Upper lobe of right lung (tissue), 1 donor: ENCODE measurements at places on chromosomes 13 and 19. TPM values are rescaled to one million over a fixed set of nuclear protein-coding genes. Genes with fewer than 3 reads are reported as not detected.

DNA sequence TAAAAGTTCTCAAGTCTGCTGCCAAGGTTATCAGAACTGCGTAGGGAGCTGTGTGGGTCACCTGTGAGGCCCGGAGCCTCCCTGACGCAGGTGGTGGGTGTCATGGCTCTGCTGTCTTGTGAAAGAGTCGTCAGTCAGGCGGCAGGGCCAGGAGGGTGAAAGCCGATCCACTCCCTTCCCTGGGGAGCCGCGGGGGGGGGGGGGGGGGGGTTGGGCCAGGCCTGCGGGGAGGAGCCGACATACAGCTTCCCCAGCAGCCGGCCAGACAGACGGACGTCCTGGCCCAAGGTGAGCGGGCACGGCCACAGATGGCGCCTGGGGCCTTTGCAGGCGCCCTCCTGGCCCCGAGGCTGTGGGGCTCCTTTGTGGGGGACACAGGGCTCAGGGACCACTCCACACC, 12.4 kb downstream of the SBNO2 start:
- no peak overlapping the region for H3K4me3 ChIP-seq
- peaks cover 12% of the 10 kb centered on the region for H3K4me1 ChIP-seq
- H3K36me3 ChIP-seq: peaks cover 2% of the 10 kb centered on the region
- peak overlapping the region; percentile 51 for H3K27ac ChIP-seq
- peak; percentile 88 for DNase-seq

DNA sequence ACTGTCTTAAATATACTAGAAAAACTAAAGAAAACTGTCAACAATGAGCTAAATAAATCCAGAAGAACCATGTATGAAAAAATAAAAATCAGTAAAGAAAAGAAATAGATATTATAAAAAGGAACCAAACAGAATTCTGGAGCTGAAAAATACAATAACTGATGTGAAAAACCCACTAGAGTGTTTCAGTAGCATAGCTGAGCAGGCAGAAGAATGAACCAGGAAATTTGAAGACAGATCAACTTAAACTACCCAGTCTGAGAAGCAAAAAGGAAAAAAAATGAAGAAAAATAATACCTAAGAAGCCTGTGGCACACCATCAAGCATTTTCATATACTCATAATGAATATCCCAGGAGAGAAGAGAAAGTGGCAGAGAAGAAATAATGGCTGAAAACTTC, 240.1 kb upstream of the RXFP2 start:
- no peak overlapping the region for H3K4me3 ChIP-seq
- H3K27ac ChIP-seq: no peak overlapping the region
- H3K27me3 ChIP-seq: no peaks in the 10 kb centered on the region
- no peaks in the 10 kb centered on the region for H3K4me1 ChIP-seq
- no peaks in the 10 kb centered on the region for H3K36me3 ChIP-seq

LIPE gene
- total RNA-seq: 3.9 TPM

DNA sequence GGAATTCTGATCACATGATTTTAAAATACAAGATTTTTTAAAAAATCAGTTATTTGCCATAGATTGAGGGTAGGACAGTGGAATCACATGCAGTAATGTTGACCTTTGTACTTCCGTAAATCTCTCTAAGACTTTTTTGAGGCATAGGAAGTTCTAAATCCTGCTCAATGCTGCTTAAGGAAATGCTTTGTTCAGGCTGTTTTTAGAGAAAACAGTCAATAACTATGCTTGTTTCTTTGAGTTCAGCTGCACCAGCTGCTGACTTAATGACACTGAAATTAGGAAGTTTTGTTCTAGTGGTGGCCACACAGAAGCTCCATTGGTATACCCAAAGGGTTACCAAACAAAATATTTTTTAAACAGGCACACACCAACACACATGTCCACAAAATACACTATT, 60.9 kb downstream of the KLF12 start:
- H3K4me3 ChIP-seq: no peak overlapping the region
- no peak overlapping the region for H3K27ac ChIP-seq
- no peak for DNase-seq
- H3K4me1 ChIP-seq: peaks cover 4% of the 10 kb centered on the region

- H3K36me3 ChIP-seq: peaks cover 24% of the 10 kb centered on the region
- H3K27ac ChIP-seq: peak within 1 kb of the TSS; percentile 58
- no peaks in the 10 kb centered on the region for H3K4me1 ChIP-seq
- peaks cover 5% of the 10 kb centered on the region for H3K27me3 ChIP-seq
These were observed at the start of gene APOE for GRCh38 chr19:44905437-44906160. Gene APOE (plus strand): TSS chr19:44905796. CDS start chr19:44906625, 829 bp downstream.

NKG7 gene
- 25.1 TPM for total RNA-seq

- peaks cover 10% of the 10 kb centered on the region for H3K4me1 ChIP-seq
- no peak overlapping the region for H3K4me3 ChIP-seq
- no peak for DNase-seq
These were observed 17.0 kb downstream of the IL17D start for GRCh38 chr13:20720499-20720898.

DNA sequence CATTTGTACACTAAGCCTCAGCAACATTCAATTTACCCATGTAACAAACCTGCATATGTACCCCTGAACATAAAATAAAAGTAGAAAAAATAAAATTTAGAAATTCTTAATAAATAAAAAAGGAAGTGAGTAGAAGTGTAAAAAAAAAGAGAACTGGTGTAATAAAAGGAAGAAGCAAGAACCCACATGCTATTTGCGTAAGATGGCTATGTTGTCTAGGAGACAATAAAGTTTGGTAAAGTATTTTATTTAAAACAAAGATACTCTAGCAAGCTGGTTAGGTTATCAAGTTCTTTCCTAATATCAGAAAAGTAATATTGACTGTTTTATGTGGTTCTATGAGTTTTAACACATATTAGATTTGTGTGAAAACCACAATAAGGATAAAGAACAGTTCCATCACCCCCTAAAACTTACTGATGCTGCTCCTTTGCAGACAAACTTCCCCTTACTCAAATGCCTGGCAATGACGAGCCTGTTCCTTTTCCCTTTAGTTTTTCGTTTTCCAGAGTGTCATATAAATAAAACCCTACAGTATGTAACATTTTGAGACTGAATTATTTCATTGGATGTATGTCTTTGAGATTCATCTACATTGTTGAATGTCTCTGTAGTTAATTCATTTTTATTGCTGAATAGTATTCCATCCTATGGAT, 98.9 kb downstream of the TNFSF13B start:
- H3K27ac ChIP-seq: no peak overlapping the region
- H3K4me3 ChIP-seq: no peak overlapping the region
- DNase-seq: no peak
- no peaks in the 10 kb centered on the region for H3K27me3 ChIP-seq

PRKCG gene
- not detected for total RNA-seq

TLE2 gene
- 58.6 TPM for total RNA-seq

- H3K4me3 ChIP-seq: peak overlapping the region; percentile 92
- H3K4me1 ChIP-seq: peaks cover 19% of the 10 kb centered on the region
- no peaks in the 10 kb centered on the region for H3K27me3 ChIP-seq
- peak overlapping the region; percentile 94 for H3K27ac ChIP-seq
- DNase-seq: no peak
These were observed 750 bp downstream of the RAB20 start for GRCh38 chr13:110560601-110561343.

CEACAM16 gene
- total RNA-seq: not detected

GRCh38 chr19:17526922-17527321, 15.5 kb downstream of the PGLS start:
- no peaks in the 10 kb centered on the region for H3K27me3 ChIP-seq
- peaks cover 19% of the 10 kb centered on the region for H3K4me1 ChIP-seq
- H3K36me3 ChIP-seq: no peaks in the 10 kb centered on the region
- no peak overlapping the region for H3K4me3 ChIP-seq

- DNase-seq: peak; percentile 8
- peaks cover 16% of the 10 kb centered on the region for H3K27me3 ChIP-seq
- H3K4me1 ChIP-seq: no peaks in the 10 kb centered on the region
- no peak overlapping the region for H3K4me3 ChIP-seq
- H3K27ac ChIP-seq: no peak overlapping the region
These were observed 22.6 kb downstream of the CHST8 start for GRCh38 chr19:33644284-33644836.

SPTBN4 gene
- total RNA-seq: 1.5 TPM

ONECUT3 gene
- not detected for total RNA-seq

KLK1 gene
- 1.7 TPM for total RNA-seq

ITGBL1 gene
- 43.6 TPM for total RNA-seq

CALR3 gene
- not detected for total RNA-seq

DNA sequence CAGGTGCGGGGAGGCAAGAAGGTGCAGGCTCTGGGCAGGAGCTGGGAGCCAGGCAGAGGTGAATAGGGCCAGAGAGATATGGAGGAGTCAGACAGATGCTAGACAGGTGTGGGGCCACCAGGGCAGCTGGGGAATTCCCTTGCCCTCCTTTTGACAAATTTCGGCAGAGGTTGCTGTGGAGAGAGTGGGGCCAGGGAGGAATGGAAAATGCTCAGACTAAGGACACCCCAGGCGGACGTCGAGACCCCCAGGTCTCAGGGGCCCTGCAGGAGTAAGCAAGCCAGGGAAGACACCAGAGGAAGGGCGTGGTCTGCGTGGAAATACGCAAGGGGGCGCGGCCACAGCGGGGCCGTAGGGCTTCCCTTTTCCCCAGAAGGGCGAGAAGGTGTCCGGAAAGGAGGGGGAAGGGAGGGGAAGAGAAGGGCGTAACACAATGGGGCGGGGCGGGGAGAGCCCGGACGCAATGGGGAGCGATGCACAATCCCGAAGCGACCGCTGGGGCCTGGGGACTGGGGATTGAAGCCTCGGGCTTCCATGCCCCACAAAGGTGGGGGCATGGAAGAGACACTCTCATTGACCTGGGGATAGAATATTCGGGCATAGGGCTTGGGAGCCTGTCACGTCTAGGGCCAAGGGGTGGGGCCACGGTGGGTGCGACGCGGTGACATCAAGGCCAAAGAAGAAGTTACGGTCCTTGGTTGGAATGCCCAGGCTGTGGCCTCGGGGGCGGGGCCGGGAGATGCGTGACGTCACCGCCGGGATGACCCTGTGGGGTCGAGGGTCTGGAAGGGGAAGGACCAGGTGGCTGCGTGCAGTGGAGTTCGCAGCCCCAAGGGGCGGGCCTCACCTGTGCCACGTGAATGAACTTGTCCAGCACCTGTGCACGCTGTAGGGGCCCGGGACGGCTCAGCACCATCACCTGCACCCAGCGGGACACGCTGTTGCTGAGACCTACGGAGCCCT, 8.2 kb downstream of the RASGRP4 start:
- H3K4me1 ChIP-seq: peaks cover 4% of the 10 kb centered on the region
- DNase-seq: peak; percentile 89
- H3K27me3 ChIP-seq: no peaks in the 10 kb centered on the region
- no peak overlapping the region for H3K27ac ChIP-seq
- H3K36me3 ChIP-seq: no peaks in the 10 kb centered on the region

DNA sequence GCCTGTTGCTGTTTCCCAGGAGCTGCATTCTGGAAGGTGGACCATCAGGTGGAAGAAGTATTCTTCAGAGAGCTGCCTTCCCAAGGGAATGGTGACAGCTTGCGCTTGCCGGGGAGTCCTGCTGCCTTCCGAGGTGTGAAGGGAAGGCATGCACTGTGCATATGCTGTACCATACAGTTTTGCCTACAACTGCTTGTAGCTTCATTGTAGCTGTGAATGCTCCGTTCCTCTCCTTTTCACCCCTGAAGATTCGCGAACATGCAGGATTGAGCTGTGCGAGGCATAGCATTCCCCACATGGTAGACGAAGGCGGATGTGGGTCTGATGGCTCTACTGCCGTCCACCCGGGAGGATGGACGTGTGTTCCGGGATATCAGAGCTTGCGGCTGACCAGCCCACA, 243.2 kb upstream of the TSHZ3 start:
- H3K4me3 ChIP-seq: no peak overlapping the region
- no peaks in the 10 kb centered on the region for H3K36me3 ChIP-seq
- H3K4me1 ChIP-seq: no peaks in the 10 kb centered on the region
- no peak for DNase-seq
- no peak overlapping the region for H3K27ac ChIP-seq

DNA sequence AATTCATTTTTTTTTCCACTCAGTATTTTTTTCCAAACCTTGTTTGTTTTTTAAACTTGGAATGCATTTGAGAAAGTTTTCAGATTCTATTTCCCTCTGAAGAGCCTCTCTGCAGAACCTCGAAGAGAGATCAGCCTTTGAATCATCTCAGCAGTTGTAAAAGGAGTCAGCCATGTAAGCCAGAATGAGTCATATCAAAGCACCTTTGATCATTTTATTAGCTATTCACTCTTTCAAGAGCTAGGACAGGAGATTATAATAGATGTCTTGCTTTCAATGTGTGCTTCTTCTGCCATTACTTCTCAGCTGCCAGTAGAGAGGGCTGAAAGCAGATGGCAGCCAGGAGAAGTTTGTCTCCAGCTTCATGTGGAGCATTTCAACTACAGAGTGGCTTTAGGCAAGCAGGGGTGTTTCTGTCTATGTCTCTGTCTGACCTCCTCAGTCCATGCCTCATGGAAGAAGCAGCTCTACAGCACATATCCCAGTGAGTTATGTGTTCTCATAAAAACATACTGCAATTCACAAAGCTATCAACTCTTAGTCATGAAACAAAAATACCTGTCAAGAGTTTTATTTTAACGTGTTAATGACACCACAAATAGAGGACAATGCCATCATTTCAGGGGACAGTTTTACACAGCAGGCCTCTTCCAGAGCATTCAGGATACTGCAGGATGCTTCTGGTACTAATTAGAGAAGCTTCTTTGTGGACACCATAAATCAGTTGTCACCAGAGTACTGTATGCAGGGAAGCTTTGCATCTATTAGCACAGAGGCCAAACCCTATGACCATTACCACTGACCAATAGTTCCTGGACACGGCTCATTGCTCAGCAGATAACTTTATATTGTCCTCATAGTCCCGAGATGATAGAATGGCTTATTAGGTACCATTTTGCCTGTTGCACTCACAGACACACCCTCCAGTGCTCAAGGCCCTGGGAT, 94.3 kb downstream of the NHLRC3 start:
- no peaks in the 10 kb centered on the region for H3K36me3 ChIP-seq
- no peak overlapping the region for H3K4me3 ChIP-seq
- no peak overlapping the region for H3K27ac ChIP-seq
- no peaks in the 10 kb centered on the region for H3K4me1 ChIP-seq
- no peak for DNase-seq
- H3K27me3 ChIP-seq: no peaks in the 10 kb centered on the region

DNA sequence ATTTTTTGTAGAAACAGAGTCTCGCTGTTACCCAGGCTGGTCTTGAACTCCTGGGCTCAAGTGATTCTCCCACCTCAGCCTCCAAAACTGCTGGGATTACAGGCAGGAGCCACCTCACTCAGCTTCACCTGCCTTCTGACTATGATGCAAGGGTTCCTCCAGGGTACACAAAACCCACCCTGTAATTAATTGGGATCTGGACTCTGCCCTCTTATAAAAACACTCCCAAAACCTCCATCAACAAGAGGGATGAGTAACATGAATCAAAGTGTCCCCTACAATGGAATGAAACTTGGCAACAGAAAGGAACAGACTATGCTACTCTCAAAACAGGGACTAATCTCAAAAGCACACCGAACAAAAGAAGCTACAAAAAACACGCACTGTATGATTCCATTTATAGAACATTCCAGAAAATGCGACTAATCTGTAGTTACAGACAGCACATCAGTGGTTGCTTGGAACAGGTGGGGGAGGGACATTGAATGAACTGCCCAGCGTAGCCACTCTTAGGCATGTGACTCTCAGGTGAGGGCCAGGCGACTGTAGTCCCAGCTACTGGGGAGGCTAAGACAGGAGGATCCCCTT, 3.2 kb upstream of the PRR36 start:
- DNase-seq: no peak
- peaks cover 26% of the 10 kb centered on the region for H3K27me3 ChIP-seq
- H3K4me3 ChIP-seq: no peak overlapping the region
- H3K36me3 ChIP-seq: no peaks in the 10 kb centered on the region

REEP6 gene
- 1.2 TPM for total RNA-seq
